ENCODE measurements at places on chromosomes 5 and 9. TPM values are rescaled to one million over a fixed set of nuclear protein-coding genes. Genes with fewer than 3 reads are reported as not detected.

DNA sequence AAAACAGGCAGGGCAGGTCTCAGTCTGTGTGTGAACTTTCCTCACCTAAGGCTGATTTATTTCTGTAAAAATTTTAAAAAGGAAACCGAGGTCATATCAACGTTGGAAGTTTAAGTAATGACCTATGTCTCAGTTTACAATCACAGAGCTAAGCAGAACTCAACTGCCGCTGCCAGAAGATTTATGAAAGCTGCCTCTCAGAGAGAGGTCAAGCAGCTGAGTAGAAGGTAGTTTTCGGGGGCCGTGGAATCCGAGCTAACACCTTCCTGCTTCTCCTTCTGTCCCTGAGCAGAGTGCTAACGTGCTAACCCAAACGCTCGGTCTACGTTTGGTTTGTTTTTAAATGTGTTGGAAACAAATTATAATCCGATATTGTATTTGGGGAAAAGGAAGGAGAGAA lies 11.1 kb downstream of the TTF1 start:
- DNase-seq, result no peak

- no peak for DNase-seq
These were observed 1.9 kb upstream of the SNAPC3 start for GRCh38 chr9:15420796-15421195.

DNA sequence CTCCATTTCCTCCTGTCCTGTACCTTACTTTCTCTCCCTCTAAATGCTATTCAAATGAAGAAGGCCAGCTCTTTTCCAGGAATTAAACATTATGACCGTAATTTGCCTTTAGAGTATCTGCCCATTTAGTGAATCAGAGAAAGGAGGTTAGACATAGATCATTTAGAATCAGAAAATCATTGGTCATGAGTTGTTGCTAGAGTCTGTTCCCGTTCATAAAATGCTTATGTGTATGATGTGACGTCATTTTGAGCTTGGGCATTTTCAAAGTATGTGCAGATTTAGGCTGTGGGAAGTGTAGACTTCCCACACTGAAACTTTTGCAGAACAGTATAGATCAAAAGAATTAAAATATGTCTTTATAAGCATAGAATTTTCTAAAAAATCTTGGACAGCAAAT lies 163.0 kb downstream of the ALDH1A1 start:
- DNase-seq, result no peak

- DNase-seq, result no peak
These were observed 35.6 kb upstream of the TRIO start for GRCh38 chr5:14107536-14107935.

IFNA2 gene
- not detected for total RNA-seq

GDA gene
- total RNA-seq, result not detected

GRCh38 chr9:88418715-88419540 lies 30.7 kb downstream of the SPIN1 start:
- DNase-seq, result peak; percentile 18

DMRTA1 gene
- not detected for total RNA-seq

GRCh38 chr5:77028631-77029375 lies 1.4 kb upstream of the AGGF1 start:
- DNase-seq, result no peak

GRCh38 chr9:89277454-89277853 lies 33.5 kb upstream of the CKS2 start:
- DNase-seq, result no peak

GRCh38 chr5:80406980-80407734 lies 707 bp upstream of the ZFYVE16 start:
- no peak for DNase-seq

GRCh38 chr5:135173662-135174290 lies 139.7 kb upstream of the PITX1 start:
- DNase-seq, result no peak

- DNase-seq, result no peak
These were observed 14.2 kb downstream of the CCNJL start for GRCh38 chr5:160298189-160298588.

- no peak for DNase-seq
These were observed 95.9 kb downstream of the CDH9 start for GRCh38 chr5:26942481-26942880.

DNA sequence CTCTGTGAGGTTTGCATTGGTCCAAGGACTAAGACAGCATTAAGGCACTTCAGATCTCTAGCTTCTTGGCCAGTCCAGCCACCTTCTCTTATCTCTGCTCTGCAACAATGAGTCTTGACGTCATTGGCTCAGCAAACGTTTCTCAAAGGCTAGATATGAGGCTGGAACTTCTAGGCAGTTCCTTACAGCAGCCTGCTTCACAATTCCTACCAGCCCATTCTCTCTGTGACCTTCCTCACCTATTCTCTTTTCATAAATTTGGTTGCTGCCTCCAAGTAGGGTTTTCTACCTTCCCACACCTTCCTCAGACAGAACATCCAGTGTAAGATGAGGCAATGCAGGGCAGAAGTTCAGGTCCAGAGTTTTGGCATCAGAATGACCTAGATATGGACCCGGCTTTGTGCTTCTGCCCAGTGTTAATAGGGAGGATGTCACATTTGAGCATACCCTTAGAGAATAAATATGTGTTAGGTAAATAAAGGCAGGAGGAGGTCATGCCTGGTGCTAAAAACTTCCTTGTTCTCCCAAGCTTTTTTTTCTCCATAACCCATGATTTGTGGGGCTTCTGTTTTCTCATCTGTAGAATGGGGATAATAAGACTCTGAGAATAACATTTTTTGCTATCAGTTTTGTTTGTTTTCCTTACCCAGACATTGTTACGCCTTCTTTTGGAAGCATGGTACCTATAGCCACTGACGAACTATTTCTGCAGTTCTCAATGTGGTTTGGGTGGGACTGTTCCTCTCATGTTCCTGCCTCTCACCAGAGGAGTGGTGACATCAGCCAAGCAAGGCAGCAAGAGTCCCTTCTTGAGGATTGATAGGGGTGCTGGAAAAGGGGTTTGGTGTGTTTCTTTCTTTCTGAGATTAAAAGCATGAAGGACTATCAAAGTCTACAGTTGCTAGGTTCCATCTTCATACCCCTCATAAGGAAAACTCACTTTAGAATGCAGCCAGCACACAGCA lies 220.6 kb upstream of the TRIM32 start:
- DNase-seq, result no peak

ZDHHC11B gene
- total RNA-seq, result not detected

CCDC152 gene
- total RNA-seq, result 4.3 TPM

SCGB3A2 gene
- not detected for total RNA-seq

DNA sequence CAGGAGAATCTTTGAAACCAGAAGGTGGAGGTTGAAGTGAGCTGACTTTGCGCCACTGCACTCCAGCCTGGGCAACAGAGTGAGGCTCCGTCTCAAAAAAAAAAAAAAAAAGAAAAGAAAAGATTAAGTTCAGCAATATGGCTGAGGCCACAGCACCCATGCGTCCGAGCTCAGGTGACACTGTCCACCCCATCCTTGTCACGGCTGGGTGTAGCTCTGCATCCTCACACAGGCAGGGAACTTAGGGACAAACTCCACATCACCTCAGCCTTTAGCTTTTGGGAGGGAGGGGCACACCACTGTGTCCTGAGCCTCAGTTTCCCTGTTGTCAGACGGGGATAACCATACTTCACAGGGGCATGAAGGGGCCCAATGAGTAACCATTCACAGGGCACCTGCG lies 15.5 kb downstream of the FGD3 start:
- DNase-seq, result no peak

- DNase-seq, result no peak
These were observed 193.5 kb downstream of the GNA14 start for GRCh38 chr9:77454663-77455062.

- DNase-seq, result no peak
These were observed 28.8 kb upstream of the IER5L start for GRCh38 chr9:129206905-129207304.

DNA sequence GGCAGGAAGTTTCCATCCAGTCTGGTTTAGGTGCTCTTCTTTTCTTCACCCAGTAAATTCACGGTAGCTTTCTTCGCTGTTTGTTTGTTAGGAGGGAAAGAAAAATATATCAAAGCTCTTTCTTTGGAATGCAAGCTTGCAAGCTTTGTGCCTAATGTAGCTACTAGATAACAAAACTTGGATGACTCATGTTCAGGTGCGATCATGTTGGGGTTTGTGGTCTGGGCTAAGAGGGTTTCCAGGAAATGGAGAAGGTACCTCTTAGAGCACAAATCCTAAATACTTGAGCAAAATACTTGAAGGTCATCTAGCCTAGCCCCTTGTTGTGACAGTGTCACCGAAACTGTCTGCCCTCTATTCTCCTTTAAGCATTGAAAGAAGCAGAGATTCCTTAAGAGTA lies 17.7 kb downstream of the SRP19 start:
- peak; percentile 62 for DNase-seq

GRCh38 chr5:128349044-128349858 lies 188.8 kb downstream of the FBN2 start:
- DNase-seq, result no peak

DNA sequence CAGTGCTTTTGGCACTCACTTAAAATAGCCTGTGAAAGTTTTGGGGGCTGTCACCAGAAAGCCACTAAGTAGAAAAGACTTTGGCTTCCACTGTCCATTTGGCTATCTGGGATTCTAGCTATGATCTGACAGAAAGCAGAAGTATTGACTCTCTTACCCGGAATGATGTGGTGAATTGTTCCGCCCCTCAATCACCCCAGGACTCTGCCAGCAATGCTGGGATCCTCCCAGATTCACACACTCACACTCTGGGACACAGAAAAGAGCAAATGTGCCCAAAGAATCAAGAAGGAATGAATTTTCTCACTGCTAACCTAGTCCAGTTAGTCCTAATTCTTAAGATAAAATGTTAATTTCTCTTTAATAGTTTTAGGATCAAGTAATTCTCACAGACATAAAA lies 576.9 kb downstream of the BNC2 start:
- no peak for DNase-seq

PDZD2 gene
- total RNA-seq, result not detected

- DNase-seq, result no peak
These were observed 305.2 kb downstream of the KIAA0825 start for GRCh38 chr5:94313188-94313587.

- no peak for DNase-seq
These were observed 182.2 kb upstream of the ANKRD55 start for GRCh38 chr5:56415356-56415765.

DNA sequence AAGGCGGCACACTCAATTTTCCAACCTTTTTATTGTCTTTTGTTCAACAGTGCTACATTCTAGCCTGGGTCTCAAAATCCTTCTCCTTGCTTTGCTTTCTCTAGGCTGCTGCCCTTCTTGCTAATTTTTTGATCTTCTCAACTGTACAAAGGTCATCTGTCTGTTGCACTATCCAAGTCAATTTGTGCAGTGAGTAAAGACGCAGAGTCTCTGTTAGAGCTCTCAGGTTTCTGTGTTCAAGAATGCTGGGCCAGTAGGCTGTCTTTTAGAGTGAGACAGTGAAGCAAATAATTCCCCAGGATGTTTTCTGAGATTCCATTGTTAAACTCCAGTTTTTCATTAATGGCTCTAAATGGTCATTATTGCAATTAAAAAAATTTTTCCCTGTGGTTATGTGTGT lies 255.7 kb upstream of the ACTBL2 start:
- DNase-seq, result no peak

DNA sequence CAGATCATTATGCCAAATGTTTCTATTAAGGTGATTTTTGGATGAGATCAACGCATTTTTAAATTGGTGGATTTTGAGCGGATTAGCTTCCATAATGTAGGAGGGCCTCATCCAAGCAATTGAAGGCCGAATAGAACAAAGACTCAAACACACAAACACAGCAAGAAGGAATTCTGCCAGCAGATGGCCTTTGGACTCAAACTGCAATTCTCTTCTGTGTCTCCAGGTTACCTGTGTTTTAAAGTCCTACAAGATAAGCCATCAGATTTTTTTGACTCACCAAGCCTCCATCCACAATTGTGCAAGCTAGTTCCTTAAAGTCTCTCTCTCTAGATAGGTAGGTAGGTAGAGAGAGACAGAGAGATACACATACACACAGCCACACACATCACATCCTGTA lies 25.5 kb downstream of the CDH6 start:
- DNase-seq, result no peak

GRCh38 chr9:126219166-126219565 lies 107.5 kb upstream of the MVB12B start:
- DNase-seq, result no peak

DNA sequence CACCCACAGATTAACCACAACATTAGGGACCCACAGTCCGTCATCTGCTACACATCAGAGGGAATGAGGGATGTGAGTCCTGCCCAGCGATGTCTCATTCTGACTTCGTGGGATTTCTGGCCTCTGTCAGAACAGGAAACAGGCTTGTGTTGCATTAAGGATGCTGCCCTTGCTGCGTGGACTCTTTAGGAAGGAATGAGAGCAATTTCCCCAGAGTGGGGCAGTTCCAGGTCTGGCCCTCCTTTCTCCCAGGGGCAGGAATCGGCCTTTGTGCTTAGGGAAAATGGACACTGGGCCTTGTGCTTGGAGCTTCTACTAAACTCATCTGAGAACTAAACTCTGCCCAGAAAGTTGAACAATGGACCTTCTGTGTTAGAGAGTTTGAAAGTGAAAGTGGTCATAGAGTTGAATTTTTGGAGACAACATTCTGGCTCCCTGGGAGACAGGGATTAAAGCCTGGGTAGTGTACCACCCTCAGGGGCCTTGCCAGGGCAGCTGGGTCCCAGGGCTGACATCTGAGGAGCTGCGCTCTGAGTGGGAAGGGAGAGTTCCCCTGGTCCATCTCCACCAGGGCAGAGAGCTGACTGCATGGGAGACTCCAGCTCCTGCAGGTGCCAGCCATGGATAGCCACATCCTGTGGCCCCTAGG lies 37.8 kb upstream of the S1PR3 start:
- DNase-seq, result no peak

TNFSF8 gene
- total RNA-seq, result 207 TPM

NCS1 gene
- 4.2 TPM for total RNA-seq

- DNase-seq, result no peak
These were observed 5.9 kb upstream of the RAD23B start for GRCh38 chr9:107276966-107277710.

LPCAT1 gene
- total RNA-seq, result 110 TPM

RALGDS gene
- total RNA-seq, result 94.4 TPM

SPATA31E1 gene
- not detected for total RNA-seq

SLIT3 gene
- total RNA-seq, result 0.20 TPM

JAK2 gene
- total RNA-seq, result 30.8 TPM

GRCh38 chr5:169641253-169641652 lies 4.2 kb downstream of the DOCK2 start:
- no peak for DNase-seq

SPATA31A3 gene
- total RNA-seq, result not detected

DNA sequence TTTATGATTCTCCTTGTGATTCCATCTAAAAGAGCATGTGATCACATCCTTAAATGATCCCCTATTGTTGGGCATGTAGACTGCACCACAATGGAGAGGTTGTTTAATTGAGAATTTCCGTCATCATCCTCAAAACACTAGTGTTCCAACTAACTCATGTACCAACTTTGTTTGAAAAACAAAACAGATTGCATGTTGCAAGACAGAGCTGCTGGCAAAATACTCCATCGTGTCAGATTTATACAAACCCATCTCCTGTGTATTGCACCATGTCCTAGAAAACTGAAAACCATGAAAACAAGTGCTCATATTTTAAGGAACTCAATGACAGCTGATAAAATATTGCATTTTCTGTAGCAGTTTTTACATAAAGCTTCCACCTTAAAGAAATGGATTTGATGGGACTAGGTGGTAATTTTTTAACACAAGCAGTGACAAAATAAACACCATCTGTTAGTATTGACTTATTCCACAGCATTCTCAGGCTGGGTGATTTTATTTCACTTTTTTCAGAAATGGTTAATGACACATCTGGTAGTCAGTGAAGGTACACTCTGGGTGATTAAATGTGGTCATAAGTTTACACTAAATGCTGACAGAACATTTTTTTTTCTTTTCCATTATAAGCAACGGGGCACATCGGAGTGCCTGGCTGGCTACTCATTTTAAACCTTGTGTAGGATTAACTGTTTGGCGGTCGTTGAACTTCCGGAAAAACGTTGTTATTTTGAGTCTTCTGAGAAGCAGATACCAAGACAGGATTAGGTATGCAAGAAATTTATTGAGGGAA lies 602.9 kb upstream of the WWC1 start:
- DNase-seq, result no peak

All from activated T-helper 1 cell treated with anti-CD3 and anti-CD28 coated beads, Interleukin-12 subunit alpha, Interleukin-12 subunit beta, Interleukin-2, Interleukin-4 antibody, amounts not matched to agents 30 ng/mL and 10 ng/mL and 1 ng/mL, durations not matched to agents 14 hours and 24 hours and 36 hours (primary cell).